ENCODE measurements at places on chromosomes 4 and X. TPM values are rescaled to one million over a fixed set of nuclear protein-coding genes. Genes with fewer than 3 reads are reported as not detected.

Gene IGFBP7
- polyA plus RNA-seq, result 463 TPM

Gene MAP7D2
- polyA plus RNA-seq, result 5.1 TPM

Gene SPOCK3
- 12.3 TPM for polyA plus RNA-seq

Gene TXK
- polyA plus RNA-seq, result 3.7 TPM

Gene SOWAHB
- polyA plus RNA-seq, result 5.0 TPM

Gene ATOH1
- not detected for polyA plus RNA-seq

Gene ZDHHC15
- polyA plus RNA-seq, result 9.1 TPM

Gene WDFY3
- 64.9 TPM for polyA plus RNA-seq

Gene VBP1
- polyA plus RNA-seq, result 84.8 TPM

Gene RS1
- polyA plus RNA-seq, result 0.25 TPM

GRCh38 chr4:108155373-108155772 is 13.4 kb downstream of the LEF1 start:
- peak; percentile 42 for DNase-seq

GRCh38 chrX:19846995-19847790 is 40.2 kb downstream of the SH3KBP1 start:
- no peak for DNase-seq

DNA sequence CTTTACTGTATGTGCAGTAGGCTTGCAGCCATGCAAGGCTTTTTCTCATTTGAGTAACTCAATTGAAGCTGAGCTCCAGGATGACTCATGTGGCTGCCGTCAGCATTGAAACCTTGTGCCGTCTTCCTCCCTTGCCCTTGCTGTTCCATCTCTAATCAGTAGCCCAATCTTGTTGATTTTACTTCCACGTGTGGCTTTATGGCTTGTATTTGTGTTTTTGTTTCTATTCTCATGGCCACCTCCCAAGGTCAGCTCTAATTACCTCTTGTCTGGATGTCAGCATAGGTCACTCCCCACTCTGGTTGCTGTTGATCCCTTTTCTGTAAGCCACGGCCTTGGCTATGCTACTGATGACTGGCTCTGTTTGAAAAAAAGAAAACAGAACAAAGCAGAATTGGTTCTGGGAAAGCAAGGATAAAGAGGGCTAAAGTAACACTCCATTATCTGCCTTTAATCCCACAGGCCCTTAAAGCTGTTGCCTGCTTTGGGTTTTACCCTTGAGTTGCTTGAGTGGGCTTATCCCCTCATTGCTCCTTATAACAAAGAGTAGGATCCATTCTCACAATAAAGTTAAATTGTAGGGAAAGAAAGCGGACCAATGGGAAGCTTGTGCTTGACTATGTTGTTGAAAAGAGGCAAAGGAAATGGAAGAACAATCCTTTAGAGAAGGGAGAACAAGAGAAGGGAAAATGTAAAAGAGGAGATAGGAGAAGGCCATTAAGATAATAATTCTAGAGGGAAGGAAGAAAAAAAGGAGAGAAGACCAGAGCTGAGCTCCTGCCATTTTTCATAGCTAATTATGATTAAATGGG is 173.9 kb upstream of the PGRMC2 start:
- no peak for DNase-seq

- DNase-seq, result no peak
Measured at GRCh38 chr4:124337874-124338273, 374.7 kb downstream of the ANKRD50 start.

DNA sequence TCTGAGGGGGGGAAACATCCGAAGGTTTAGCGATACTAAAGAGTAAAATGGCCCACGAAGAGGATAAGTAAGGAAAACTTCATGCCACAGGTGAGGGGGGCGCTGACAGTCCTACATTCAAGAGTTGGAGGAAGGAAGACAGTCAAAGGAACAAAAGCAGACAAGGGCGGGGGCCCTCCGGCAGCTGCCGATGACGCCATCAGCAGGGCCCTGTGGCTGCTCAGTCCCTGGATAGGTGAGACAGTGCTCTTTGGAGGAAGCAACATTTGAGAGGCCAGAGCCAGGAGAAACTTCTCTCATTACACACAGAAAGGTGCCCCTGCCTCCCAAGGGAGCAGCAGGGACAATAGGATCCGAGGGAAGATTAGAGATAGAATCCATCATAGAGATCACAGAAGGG is 41.5 kb downstream of the RAB40AL start:
- DNase-seq, result no peak

DNA sequence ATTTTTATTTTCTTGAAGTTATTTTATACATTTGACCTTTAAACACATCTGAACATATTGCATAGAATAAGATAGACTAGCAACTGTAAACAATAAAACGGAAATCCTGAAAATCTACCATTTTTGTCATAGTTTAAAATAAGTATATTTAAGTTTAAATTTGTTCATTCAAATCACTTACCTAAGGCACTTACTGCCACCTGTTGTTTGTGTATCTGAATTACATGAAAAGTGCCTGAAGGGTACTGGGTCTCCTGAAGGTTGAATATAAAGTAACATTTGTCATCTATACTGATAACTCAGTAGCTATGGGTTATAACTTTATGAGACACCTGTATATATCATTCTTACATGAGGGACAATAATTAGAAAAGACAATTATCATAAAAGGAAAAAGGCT is 38.6 kb downstream of the TRPC5 start:
- no peak for DNase-seq

DNA sequence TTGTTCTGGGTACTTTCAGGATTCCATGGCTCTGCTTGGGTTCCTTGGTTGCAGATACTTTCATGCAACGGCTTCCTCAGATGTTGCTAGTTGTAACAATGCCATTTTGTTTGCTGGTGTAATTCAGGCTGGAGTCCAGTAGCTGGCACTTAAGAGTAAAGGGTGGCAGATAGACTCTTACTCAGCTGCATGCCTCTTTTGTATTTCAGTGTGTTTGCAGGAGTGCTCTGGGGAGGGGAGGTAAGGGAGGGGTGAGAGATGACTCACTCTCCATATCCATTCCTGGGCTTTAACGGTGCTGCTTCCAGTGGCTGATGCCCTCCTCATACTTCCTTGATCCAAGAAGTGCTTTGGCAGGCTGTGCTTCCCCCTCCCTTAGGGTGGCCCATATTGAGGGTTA is 155.2 kb downstream of the ZNF330 start:
- no peak for DNase-seq

DNA sequence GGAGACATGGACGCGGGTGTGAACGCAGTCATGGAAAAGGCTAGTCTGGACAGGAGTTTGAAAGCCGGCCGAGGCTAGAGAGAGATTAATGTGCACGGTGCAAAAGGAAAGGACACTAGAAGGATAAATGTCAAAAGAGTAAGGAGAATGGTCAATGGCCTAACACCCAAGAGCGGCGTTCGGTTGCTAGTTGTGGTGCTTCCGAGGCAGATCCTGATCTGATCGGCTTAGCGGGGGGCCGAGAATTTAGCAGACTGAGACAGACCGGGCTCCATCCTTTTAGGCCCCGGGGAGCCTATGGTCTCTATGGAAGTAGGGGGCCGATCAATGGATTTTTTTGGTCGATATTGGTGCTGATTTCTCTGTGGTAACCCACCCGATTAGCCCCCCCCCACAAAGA is 6.9 kb downstream of the GAGE10 start:
- DNase-seq, result no peak

Measured in left kidney (tissue), 8 donors.